ENCODE measurements at places on chromosomes 2 and 18.

GRCh38 chr2:75523313-75524275 lies 37.1 kb downstream of the EVA1A start:
- DNase-seq: no peak

- peak; percentile 48 for DNase-seq
These were observed 31.5 kb upstream of the ASNSD1 start for GRCh38 chr2:189629531-189630453.

DNA sequence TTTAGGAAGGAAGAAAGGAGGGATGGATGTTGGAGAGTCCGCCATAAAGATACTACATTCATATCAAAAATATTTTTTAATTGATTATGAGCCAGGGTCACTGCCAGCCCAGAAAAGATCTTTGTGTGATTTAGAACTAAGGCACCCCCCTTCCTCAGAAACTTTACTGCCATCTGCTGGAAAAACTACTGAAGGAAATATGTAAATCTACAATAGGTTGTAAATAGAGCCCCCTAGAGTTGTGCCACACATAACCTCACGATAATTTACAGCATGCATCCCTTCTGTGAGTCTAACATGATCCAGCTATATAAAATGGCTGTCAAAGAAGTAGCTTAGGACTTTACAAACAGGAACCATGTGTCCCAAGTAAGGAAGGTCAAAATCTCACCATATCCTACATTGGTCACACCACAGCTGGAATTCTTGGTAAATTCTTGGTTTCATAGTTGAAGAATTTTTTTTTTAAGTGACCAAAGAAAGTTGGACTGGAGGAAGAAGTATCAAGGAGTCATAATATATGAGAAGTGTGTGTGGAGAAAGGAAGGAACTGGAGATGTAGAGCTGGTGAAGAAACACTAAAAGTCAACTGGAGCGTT lies 152.5 kb downstream of the CYP26B1 start:
- DNase-seq: no peak

- DNase-seq: no peak
These were observed 243.0 kb downstream of the SH3BP4 start for GRCh38 chr2:235194836-235195235.

GRCh38 chr2:187134306-187134705 lies 285.3 kb upstream of the ZSWIM2 start:
- DNase-seq: no peak

DNA sequence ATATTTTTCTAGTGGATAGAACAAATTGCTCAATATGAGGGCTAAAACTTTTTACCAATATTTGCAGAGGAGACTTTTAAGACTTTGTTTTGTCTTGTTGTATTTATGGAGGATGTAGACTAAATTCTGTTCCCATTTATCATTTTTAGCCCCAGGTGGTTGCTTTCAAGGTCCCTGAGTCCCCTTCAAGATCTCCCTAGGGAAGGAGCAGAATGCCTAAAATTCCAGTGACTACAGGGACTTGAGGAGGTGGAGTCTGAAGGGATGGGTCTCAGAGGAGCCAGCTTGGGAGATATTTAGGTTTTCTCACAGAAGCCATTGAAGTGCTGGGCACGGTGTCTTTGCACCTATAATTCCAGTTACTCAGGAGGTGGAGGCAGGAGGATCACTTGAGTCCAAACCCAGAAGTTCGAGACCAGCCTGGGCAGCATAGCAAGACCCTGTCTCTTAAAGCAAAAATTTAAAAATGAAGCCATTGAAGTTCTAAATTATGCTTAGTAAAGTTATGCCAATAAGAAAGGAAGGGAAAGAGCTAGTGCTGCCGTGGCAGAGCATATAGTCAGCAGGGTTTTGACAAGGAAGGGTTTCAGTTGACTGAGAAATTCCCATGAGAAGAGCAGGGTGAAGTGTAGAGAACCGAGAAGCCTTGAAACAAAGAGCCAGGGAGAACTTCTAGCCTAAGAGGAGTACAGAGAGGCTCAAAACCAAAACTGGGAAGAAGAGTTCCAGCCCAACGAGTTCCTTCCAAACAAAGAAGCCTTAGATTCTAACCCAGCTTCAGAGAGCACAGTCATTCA lies 43.4 kb downstream of the COMMD1 start:
- DNase-seq: no peak

- no peak for DNase-seq
These were observed 14.4 kb upstream of the FHL2 start for GRCh38 chr2:105413206-105413605.
